Fibroblast of skin of back (primary cell): ENCODE measurements at places on chromosomes 6 and 20.

DNA sequence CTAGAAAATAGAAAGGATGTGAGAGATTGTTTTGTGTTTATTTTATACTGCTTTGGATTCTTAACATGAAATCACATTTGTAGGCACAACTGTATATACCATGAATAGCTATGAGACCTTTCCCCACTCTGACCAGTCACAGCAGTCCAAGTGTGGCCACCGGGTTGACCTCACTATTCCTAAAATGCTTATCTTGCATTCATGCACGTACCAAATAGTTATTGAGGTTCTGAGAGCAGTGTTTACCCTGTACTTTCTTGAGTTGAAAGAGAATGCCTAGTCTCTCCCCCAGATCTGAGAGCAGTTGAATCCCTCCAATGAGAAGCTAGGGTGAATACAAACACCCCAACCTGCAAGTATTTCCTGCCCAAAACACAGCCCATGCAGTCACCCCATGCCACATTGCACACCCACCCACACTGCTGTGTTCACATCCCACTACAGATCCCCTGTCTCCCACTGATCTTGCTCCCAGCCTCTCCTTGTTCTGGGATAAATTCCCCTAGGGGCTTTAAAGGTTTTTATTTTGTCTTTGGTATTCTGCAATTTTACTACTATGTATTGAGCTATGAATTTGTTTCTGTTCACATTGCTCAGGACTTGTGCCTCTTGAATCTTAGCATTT, 51.6 kb downstream of the GOPC start:
- DNase-seq: no peak

GRCh38 chr6:29720863-29721262, 2.4 kb upstream of the HLA-F start:
- DNase-seq: no peak

DNA sequence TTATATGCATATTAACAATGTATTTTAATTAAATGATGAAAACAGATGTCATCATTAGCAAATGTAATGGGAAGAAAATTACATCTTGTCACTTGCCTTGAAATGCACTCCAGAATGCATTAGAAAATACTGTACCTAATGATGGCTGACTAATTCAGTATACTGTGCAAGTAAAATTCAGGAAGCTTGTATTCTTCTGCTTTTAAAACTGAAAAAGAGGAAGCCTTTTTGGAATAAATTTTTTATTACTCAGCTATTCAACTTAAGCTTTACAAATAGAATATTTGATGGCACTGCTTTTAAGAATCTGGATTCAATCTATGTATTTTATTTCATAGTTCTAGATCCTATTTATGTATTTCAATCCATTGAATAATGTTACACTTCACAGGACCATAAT, 195.5 kb downstream of the RIMS1 start:
- DNase-seq: no peak

DNA sequence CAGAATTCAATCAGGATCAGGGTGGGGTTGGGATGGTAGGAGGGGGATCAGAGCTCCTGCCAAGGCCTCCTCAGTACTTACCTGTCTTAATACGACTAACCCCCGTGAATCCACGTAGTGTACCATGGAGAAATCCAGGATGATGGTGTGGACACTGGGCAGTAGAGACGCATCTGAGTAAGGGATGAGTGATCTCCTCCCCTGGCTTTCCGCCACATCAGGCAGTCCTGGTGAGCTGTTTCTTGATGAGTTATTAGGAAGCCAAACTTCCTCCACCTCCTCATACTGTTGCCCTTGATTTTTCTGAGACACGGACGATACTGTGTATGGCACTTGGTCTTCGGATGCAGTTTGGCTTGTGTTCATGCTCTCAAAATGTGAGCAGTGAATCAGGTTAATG, 34.2 kb upstream of the SRPK1 start:
- DNase-seq: no peak

DNA sequence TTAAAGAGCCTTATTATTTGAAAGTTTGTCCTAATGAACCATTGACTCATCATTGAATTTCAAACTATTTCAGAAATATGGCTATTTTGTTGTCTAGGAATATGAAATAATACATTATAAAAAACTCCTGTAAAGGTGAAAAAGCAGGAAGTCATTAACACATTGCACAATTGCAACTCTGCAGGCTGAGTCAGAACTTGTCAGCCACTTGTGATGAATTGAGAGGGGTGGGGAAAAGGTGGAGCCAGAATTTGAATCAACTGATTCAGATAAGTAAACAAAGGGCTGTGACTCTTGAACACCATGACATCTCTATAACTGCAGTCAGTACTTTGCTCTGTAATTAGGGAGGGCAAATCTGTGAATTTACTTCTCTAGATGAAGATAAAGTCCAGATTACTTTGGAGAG, 6.0 kb downstream of the C6orf141 start:
- peak; percentile 30 for DNase-seq

GRCh38 chr6:46271728-46272127, 100.9 kb upstream of the ENPP5 start:
- DNase-seq: no peak
